HuH-7.5 (cell line): ENCODE measurements at places on chromosomes 4 and X.

GRCh38 chrX:110316351-110317060 lies 1.4 kb downstream of the AMMECR1 start:
- DNase-seq = no peak

GRCh38 chr4:155599085-155599484 lies 67.6 kb upstream of the GUCY1A1 start:
- no peak for DNase-seq

DNA sequence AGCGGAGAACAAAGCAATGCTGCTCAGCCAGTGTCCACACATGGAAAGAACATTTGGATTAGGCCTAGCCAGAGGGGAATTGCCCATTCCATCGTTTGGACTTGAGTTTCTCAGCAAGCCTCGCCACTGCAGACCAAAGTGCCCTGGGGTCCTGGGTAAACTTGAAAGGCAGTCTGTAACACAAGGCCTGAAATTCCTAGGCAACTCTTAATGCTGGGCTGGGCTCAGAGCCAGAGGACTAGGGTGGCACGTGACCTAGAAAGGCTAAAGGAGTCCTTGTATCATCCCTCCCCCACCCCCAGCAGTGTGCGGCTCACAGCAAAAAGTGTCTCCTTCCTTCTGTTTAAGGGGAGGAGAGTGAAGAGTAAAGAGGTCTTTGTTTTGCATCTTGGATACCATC lies 210.4 kb upstream of the ARX start:
- DNase-seq = no peak

GRCh38 chrX:13646154-13646549 lies 6.8 kb upstream of the TCEANC start:
- no peak for DNase-seq

- DNase-seq = no peak
Observed at GRCh38 chrX:16148896-16149295, 18.4 kb upstream of the MAGEB17 start.

DNA sequence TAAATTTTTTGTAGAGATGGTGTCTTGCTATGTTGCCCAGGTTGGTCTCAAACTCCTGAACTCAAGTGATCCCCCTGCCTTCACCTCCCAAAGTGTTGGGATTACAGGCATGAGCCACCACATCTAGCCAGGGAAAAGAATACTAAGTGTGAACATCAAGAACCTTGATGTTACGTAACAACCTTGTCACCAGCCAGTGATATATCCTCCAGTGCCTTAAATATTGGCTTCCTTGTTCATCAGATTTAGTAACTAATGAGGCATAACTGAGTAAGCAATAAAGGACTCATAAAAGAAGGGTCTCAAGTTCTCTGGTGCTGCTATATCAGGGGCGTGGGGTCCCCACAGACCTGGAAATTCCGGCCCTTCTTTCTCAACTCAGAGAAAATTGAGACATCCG lies 60.5 kb upstream of the ENPEP start:
- no peak for DNase-seq

DNA sequence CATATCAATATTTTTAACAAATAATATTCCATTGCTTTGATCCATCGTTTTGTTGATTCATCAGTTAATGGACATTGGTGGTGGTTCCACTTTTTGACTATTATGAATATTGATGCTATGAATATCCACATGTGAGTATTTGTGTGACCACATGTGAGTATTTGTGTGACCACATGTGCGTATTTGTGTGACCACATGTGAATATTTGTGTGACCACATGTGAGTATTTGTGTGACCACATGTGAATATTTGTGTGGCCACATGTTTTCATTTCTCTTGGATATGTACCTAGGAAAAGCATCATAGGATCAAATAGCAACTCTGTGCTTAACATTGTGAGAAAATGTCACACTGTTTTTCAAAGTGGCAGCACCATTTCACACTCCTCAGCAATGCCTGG lies 433.6 kb upstream of the FRG1 start:
- no peak for DNase-seq

DNA sequence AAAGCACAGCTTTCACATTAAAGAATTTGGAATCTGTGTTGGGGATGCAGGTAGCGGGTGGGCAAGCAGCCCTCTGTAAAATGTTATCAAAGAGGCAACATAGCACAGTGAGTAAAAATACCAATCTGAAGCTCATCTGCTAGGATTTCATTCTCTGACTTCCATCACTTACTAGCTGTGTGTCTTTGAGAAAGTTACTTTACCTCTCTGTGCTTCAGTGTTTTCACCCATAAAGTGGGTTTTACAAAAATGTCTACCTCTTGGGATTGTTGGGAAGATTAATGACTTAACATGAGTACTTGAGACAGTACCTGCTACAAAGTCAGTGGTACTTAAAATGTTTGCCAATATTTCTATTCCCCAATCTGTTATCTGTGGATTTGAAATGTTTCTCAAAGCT lies 7.9 kb upstream of the DCUN1D4 start:
- DNase-seq = no peak

GRCh38 chr4:1660948-1661677 lies 23.0 kb downstream of the FAM53A start:
- DNase-seq = no peak

DNA sequence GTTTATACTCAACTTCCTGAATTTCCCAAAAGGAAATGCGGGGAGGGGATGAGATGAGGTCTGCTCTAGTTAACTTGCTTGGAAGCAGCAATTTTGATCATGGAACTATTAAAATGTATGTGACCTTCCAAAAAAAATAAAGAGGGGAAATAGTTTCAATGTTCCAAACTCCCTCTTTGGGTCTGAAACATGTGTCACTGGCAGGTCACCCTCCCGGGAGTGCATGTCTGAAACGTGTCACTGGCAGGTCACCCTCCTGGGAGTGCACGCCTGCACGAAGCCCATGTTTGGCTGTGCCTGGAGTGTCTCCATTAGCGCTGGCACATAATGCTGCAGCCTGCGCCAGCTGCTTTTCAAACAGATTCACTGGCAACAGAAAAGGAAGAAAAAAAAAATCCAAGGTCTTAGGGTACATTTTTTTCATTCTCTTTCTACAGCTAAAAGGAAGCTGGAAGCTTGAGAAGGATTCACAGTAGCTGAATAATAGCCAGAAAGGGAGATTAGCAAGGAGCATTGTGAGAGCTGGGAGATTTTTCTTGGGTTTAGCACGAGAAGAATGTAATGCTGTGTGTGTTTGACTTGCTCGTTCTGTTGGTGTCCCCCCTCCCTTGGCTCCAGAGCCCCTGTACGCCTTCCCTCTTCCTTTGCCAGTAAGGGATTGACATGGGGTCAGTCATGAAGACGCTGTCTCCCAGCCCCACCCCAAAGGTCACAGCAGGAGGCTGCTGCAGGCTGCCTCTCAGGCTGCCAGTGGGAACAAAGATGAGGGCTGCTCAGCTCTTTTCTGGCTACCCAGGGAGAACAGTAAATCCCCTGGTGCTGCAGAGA lies 39.2 kb upstream of the TLR3 start:
- no peak for DNase-seq

DNA sequence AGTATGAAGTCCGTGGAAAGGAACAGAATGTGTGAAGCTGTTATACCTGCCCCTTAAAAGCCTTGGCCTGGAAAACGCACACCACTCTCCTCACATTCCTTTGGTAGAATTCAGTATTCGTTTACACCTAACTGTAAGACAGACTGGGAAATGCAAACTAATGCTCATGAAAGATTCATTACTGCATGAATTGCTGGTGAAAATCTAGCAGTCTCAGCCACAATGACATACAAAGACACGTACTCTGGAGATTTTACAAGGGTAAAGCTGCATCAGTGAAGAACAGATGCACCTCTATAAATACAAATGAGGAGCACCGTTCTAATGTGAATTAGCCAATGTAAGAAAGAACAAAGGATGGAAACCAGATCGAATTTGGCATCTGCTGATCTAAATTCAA lies 2051.3 kb downstream of the PCDH7 start:
- DNase-seq = no peak

DNA sequence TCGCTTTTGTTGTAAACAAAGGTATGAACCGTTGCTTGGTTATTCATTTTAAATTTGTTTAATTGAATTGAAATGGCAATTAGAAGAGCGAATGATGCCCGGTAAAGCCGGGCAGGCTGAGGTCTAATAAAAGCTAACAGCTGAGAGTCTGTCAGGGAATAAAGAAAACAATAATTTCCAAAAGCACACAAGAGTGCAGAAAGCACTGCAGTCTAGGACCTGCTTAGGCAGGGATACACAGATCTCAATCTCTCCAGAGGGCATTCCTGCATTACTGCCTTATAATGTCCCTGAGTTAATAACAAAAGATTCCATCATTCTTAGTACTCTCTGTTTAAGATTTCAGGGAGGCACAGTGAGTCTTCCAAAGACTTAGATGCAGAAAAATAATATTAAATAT lies 27.6 kb upstream of the EMCN start:
- no peak for DNase-seq

- no peak for DNase-seq
Observed at GRCh38 chrX:150365990-150366911, 3.1 kb downstream of the MAMLD1 start.

GRCh38 chrX:39809331-39809730 lies 288.4 kb downstream of the BCOR start:
- DNase-seq = no peak

- DNase-seq = no peak
Observed at GRCh38 chr4:172035562-172035961, 222.4 kb downstream of the GALNTL6 start.

DNA sequence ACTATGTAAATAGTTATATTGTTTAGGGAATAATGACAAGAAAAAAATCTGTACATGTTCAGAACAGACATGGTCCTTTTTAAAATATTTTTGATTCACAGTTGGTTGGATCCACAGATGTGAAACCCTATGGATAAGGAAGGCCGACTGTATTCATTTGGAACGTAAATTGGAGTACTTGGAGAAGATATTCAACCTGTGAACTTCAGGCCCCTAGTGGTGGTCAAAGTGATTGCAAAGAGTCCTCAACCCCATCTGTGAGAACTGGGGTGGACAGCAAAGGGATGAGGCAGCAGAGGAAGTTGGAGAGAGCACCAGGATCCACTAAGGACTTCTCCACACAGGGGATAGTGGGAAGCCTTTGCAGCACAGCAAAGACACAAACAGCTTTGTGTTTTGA lies 6.2 kb upstream of the CXCL13 start:
- DNase-seq = peak; percentile 13

- no peak for DNase-seq
Observed at GRCh38 chrX:53678667-53679066, 7.9 kb downstream of the HUWE1 start.

GRCh38 chr4:108399610-108400265 lies 220.6 kb upstream of the RPL34 start:
- DNase-seq = no peak

- DNase-seq = no peak
Observed at GRCh38 chr4:118814058-118814457, 21.9 kb downstream of the SEC24D start.

- DNase-seq = no peak
Observed at GRCh38 chrX:16804923-16805464, 18.7 kb downstream of the TXLNG start.

- no peak for DNase-seq
Observed at GRCh38 chr4:15945516-15945915, 7.0 kb upstream of the FGFBP1 start.

DNA sequence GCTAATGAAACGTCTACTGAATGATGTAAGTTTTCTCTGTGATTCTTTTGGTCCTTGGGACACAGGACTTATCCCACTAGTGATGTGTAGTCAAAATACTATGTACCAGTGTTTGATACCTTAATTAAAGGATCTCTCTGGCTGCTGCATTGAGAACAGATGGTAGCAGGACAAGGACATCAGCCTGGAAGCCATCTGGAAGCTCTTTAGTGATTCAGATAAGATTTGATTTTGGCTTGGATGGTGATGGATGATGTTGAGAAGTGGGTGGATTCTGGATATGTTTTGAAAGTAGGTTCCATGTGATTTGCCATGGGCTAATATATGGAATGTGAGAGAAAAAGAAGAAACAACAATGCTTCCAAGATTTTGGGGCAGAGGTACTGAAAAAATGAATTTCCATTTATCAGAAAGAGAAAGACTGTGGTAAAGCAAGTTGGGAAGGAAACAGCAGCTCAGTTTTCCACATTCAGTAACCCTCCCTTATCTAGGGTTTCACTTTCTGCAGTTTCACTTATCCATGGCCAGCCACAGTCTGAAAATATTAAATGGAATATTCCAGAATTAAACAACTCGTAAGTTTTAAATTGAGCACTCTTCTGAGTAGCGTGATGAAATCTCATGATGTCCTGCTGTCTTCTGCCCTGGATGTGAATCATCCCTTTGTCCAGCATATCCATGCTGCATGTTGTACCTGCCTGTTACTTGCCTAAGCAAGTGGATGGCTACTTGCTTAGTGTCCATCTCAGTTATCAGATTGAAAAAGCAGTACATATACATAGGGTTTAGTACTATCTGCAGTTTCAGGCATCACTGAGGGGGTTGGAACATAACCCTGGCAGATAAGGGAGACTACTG lies 15.6 kb downstream of the CD38 start:
- no peak for DNase-seq

GRCh38 chr4:188767496-188767895 lies 628.3 kb downstream of the TRIML1 start:
- DNase-seq = no peak

DNA sequence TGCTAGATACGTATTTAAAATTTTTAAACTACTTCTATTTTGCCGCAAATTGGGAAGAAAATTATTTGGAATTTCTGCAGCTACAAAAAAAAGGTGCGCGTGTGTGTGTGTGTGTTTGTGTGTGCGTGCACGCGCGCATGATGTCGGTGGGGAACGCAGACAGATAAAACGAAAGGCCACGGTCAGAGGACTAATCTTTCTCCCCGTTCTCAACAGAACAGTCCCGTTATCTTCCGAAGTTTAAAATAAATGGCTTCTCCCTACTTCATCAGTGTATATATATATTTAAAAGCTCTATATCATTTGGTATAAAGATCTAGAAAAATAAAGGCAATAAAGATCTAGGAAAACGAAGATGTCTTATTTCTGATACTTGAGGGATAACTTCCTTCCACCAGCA lies 1.5 kb downstream of the MGARP start:
- no peak for DNase-seq

- DNase-seq = peak; percentile 75
Observed at GRCh38 chrX:153922932-153923857, 2.9 kb downstream of the ARHGAP4 start.

DNA sequence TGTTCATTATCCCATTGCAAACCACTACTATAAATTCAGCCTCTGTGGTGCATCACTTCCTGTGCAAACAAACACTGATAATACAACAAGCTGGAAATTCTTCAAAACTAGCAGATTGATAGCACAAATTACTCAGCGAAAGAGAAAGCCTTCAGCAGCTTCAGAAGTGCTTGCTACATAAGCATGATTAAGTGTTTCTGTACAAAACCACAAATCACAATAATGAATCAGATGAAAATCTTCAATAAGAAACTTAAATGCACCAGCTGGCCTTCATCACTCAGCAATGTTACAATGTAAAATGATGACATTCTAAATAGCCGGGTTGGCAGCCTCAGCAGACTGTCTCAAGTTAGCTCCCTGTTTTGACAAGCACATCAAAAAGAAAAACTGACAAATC lies 262.2 kb downstream of the SPOCK3 start:
- DNase-seq = no peak

- DNase-seq = no peak
Observed at GRCh38 chr4:40575846-40576245, 53.8 kb downstream of the RBM47 start.
